Erythroblast (primary cell): ENCODE measurements at places on chromosomes 3 and 15.

- DNase-seq, result no peak
Observed at GRCh38 chr3:24678421-24678865, 183.8 kb upstream of the THRB start.

- DNase-seq, result no peak
Observed at GRCh38 chr15:78536134-78536533, 4.1 kb upstream of the PSMA4 start.

DNA sequence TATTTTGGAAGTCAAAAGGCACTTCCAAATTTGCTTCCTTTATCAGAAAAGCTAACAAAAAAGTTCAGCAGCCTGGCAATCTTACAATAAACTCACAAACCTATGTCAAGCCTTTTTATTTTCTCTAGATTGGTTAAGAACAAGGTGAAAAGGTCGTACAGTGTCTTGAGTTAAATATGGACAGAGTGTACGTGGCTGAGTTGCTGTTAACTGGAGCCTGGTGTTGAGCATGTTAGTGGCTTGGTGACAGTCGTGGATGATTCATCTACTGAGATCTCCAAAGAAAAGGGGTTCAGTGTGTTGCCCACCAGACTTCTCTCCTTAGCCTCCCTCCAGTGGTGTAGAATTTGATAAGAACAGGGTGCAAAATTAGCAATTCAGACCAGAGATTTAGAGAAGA is 89.7 kb downstream of the SSR3 start:
- no peak for DNase-seq

- no peak for DNase-seq
Observed at GRCh38 chr3:132595014-132595413, 2.1 kb upstream of the ACKR4 start.

DNA sequence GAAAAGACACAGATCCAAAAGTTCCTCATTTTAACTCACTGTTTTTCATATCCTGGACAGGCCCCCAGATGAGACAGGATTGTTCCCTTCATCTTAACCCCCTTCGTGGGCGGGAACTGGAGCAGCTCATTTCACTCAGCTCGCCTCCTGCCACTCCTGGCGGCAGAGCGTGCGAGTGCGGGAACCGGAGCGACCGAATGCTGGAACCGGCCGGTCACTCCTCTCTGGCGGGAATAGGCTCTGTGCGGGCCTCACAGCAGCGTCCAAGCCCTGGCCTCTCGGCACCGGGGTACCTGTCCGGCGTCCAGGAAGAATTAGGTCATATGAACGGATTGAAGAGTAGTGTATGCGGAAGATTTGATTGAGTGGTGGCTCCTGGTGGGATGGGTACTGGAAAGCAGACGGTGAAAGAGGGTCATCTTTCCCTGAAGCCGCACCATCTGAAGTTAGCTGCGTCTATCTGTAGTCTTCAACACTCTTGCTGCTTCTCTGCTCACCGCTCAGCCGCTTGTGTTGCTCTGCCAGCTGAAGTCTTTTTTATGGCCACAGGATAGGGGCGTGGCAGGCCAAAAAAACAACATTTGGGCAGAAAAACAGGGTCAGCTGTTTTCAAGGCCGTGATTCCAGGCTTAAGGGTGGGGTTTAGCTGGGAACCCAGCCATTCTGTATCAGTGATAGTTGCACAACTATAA is 42.3 kb upstream of the FXR1 start:
- no peak for DNase-seq

DNA sequence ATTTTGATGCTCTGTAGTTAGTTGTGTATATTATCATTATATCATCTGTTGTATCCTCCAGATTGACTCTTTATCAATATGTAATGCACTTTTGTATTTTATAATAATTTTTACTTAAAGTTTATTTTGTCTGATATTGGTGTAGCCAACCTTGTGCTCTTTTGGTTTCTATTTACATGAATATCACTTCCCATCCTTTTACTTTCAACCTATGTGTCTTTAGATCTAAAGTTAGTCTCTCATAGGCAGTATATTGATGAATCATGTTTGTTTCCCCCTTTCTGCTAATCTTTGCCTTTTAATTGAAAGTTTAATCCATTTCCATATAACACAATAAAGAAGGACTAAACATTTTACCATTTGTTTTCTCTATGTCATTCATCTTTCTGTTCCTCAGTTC is 28.1 kb upstream of the CD200R1L start:
- no peak for DNase-seq
